ENCODE measurements at places on chromosomes 1 and 21. TPM values are rescaled to one million over a fixed set of nuclear protein-coding genes. Genes with fewer than 3 reads are reported as not detected.

GRCh38 chr1:36088265-36088576 lies 471 bp upstream of the ADPRS start:
- DNase-seq = no peak

Gene PDZK1IP1
- total RNA-seq = 8.5 TPM

DNA sequence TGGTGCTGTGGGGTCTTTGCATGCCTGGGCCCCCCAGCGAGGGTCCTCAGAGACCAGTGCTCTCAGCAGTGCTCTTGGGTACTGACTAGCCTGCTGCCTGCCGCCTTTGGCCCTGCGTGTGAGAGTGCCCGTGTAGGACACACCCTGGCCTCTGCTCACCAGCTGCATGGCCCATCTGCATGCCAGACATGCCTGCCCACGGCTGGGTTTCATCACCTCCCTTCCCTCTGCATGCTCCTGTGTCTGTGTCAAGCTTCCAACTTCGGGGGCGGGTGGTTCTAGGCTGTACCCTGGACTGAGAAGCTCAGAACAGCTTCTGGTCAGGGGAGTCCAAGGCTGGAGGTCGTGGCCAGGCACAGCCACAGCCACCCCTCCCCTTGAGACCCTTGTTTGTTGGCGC lies 56.9 kb downstream of the PTPRF start:
- DNase-seq = no peak

- DNase-seq = no peak
Measured at GRCh38 chr1:87880098-87880760, 551.5 kb downstream of the LMO4 start.

- DNase-seq = no peak
Measured at GRCh38 chr21:37866027-37866426, 50.2 kb downstream of the KCNJ6 start.

Gene CHRM3
- 6.1 TPM for total RNA-seq

Gene C1QC
- total RNA-seq = not detected

Gene CELA2B
- not detected for total RNA-seq

GRCh38 chr1:3672231-3672970 lies 20.1 kb downstream of the TP73 start:
- no peak for DNase-seq

GRCh38 chr1:210200124-210200736 lies 32.4 kb upstream of the SERTAD4 start:
- no peak for DNase-seq
